ENCODE measurements at places on chromosomes 2 and 18.
A peak's percentile ranks its signal among the peaks of the same experiment; 100 is the strongest.

GRCh38 chr18:63878925-63879324 lies 8.6 kb upstream of the SERPINB2 start:
- DNase-seq = no peak

- no peak for DNase-seq
Measured at GRCh38 chr2:44250376-44250775, 24.9 kb upstream of the SLC3A1 start.

DNA sequence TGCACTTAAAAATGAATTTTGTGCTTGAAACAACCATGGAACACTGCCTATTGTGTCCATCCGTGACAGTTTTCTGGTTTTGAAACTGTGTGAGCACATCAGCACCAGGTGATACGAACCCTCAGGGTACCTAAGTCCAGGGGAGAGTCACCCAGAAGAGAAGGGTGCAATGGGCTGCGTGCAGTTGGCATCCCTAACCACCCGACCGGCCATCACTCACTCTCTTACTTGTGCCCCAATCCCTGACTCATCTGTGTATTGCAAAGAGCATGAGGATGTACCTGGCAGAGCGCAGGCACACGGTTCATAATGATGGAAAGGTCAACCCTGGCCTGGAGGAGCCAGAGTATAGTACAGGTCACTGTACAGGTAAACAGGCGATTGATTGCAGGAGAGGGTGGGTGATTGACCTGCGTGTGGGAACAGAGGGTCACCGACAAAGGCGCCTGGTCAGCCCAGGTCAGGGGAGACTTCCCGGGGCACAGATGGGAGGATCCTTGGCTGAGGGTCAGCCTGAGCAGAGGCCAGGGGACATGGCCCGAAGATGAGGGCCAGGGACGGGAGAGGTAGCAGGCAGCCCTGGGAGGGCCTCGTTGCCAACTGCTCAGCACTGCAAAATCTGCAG lies 160.3 kb downstream of the SEPTIN10 start:
- no peak for DNase-seq

GRCh38 chr2:102891296-102891695 lies 129.5 kb downstream of the TMEM182 start:
- no peak for DNase-seq

- no peak for DNase-seq
Measured at GRCh38 chr18:46253498-46253897, 149.3 kb downstream of the HAUS1 start.

- DNase-seq = no peak
Measured at GRCh38 chr2:38386377-38386776, 9.3 kb upstream of the ATL2 start.

GRCh38 chr18:31100436-31101182 lies 1.6 kb downstream of the DSC2 start:
- no peak for DNase-seq

DNA sequence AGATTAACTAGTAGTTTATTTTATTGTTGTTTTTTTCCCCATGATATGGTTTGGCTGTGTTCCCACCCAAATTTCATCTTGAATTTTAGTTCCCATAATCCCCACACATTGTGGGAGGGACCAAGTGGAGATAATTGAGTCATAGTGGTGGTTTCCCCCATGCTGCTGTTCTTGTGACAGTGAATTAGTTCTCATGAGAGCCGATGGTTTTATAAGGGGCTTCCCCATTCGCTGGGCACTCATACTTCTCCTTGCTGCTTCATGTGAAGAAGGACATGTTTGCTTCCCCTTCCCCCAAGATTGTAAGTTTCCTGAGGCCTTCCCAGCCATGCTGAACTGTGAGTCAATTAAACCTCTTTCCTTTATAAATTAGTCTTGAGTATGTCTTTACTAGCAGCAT lies 36.5 kb downstream of the GALNT14 start:
- no peak for DNase-seq

GRCh38 chr18:29780816-29781215 lies 1261.7 kb downstream of the DSC3 start:
- DNase-seq = no peak

DNA sequence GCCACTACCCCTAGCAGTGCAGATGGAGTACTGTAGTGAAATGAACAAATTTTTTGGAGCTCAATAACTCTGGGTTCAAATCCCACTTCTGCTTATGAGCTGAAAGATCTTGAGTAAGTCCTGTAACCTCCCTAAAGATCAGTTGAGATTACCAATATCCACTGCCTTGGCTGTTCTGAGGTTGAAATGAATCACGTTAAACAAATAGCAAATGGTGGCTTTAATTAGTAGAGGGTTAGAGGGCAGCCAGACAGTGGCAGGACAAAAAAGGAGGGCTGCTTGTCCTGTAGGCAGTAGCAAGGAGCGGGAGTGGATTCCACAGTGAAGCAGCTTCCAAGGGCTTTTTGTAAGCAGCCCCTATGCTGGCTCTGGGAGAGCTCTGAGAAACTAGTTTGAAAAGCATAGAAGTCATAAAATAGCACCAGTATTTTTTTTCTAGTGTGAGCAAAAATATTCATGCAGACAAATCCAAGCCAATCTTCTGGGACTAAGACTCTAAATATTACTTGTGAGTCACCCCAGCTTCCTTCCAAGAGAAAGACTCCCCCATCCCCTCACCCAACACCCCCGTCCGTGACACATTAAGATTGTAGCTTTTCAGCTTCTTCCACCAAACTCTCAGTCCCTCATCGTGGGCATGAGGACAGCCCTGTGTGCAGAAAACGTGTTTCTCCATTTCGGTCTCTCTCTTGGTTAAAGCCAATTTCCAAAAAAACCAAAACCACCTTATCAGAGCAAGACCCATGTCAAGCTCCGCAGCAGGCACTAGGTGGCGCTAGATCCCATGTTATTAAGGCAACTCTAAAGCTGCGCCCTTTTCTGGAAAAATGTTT lies 123.5 kb upstream of the LGALSL start:
- peak; percentile 58 for DNase-seq

DNA sequence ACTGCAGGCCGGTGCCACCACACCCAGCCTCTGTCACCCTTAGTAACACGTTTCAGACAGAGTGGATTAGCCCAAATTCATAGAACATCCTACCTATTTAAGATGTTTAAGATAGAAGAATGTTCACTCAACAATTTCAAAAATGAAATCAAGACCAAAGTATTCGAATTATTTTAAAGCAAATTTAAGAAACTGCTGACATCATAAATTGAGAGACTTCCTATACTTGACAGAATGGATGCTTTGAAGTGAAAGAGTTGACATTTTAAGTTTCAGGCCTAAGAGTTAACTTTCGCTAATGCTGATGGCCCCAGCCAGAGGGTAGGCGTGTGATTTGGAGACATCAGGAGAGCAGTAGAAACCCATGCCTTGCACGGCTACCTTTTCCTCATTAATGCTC lies 271.9 kb downstream of the SS18 start:
- DNase-seq = no peak

- DNase-seq = no peak
Measured at GRCh38 chr2:207630491-207630890, 5.3 kb upstream of the METTL21A start.

GRCh38 chr2:58434692-58435091 lies 193.6 kb upstream of the FANCL start:
- DNase-seq = no peak

GRCh38 chr2:127535422-127535901 lies at the start of gene MYO7B:
Gene MYO7B, plus strand, starts transcription at chr2:127535683. Its CDS starts 24,040 bp downstream, at chr2:127559723.
- no peak for DNase-seq

DNA sequence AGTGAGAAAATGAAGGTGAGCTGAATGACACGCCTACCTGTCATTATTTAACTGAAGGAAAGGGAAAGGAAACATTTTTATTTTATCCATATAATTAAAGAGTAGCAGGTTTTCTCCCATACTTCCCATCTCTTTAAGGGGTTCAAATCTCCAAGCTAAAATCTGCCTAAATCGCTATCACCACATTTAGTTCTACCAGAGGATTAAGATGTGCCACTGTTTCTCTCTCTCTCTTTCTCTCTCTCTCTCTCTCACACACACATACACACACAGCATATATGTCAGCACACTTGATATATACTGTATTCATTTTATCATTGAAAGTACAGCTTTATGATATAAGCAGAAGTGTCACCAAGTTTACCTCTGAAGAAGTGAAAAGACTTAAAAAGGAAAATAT lies 3.1 kb downstream of the WIPF1 start:
- DNase-seq = no peak

DNA sequence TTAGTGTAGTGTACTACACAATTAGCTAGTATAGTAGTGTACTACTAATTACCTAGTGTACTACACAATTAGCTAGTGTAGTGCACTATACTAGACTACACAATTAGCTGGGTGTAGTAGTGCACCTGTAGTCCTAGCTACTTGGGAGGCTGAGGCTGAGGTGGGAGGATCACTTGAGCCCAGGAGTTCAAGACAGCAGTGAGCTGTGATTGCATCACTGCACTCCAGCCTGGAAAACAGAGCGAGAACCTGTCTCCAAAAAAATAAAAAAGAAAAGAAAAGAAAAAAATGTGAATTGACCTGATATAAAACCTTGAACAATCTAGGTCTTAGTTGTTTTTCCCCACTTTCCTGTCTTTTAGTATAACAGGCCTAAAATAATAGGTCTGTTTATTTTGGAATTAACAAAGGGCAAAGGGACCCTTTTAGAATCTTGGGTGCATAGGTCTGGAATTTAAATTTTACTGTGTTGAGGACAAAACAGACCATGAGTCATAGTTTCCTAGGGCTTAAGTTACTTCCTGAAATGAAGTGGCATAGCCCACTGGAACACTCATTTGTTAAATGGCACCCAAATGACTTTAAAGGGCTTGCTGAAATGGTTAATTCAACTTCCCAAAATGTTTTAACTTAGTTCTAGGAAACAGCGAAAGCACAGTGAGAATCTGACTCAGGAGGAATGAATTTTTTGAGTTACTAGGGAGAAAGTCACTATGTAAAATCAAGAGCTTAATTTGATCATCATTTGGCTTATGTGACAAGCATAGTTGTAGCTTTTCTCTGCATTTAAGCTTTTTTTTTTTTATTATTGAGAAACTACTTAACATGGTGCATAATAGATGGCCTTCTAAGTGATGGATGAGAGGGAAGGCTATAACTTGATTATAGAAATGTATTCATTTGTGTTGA lies 50.7 kb upstream of the ARL5A start:
- no peak for DNase-seq

- no peak for DNase-seq
Measured at GRCh38 chr2:134052173-134052572, 201.7 kb upstream of the MGAT5 start.

DNA sequence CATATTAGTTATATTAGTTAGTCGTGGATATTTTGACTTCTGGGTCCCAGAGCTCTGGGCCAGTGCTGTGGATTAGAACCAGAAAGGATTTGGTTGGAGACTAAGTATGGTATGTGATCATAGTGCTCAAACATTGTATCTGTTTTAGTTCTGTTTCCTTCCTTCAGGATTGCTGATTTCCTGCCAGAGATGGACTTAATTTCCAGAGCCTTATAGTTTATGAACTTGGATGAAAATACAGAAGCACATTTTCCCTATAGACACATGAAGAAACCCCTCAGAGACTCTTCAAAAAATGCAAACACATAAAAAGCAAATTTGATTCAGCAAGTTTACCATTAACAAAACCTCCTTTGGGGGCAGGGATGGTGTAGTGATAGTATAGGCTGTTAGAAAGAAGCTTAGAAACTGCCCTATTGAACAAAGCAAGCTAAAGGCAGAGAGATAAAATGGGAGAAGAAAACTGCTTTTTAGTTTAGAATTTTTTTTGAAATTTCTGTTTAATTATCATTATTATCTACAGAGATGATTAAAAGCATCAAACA lies 88.7 kb upstream of the EFEMP1 start:
- no peak for DNase-seq

GRCh38 chr2:237885111-237885930 lies 25.9 kb downstream of the RAMP1 start:
- DNase-seq = no peak

- DNase-seq = no peak
Measured at GRCh38 chr2:112879491-112880041, 31.4 kb upstream of the IL37 start.

DNA sequence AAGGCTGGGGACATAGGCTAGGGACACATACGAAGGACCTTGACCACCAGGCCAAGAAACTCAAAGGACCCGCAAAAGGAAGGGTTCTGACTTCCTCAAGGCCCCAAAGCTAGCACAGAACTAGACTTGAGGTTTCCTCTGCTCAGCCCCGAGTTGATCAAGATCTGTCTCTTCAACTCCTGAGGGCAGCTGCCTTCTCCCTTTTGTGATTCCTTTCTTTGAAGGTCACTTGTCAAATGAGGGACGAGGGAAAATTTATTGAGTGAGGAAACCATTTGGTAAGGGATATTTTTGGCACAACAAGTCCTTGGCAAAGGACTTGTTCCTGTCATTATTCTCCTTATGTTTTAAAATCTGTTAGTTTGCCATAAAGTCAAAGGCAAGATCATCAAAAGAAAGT lies 12.3 kb upstream of the ROCK2 start:
- DNase-seq = no peak

- no peak for DNase-seq
Measured at GRCh38 chr18:8367217-8367988, 241.8 kb upstream of the RAB12 start.

- no peak for DNase-seq
Measured at GRCh38 chr2:44510246-44510645, 148.5 kb downstream of the CAMKMT start.

GRCh38 chr18:41126541-41127235 lies 828.3 kb upstream of the PIK3C3 start:
- DNase-seq = no peak

DNA sequence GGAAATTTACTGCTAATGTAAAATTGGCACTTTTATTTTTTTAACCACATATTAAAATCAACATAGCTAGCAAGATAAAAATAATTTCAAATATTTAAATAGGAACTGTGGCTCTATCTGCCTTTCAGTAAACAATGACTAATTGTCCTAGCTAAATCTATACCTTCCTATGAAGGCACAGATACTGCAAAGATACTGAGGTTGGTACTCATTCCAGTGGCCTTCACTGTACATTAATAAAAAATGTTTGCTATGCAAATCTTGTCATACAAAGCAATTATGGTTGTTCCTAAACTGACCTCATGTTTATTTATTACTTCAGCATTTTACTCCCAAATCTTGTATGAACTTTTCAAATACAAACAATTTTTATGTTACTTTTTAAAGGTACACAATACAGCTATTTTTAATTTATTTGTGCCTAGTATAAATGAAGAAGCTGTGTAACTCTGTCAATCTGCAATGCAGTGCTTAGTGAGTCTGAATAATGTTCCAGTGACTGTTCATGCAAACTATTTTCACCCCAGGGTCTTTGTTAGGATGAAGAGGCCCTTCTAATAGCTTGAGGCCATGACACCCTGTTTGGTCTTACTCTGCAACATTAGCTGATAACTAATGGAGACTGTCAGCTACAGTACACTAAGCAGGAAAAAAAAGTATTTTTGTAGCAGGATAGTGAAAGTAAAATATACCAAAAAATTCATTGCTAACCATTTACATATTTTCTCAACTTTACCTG lies 9.3 kb upstream of the ERBB4 start:
- no peak for DNase-seq

GRCh38 chr2:160242893-160243564 lies 43.0 kb upstream of the ITGB6 start:
- DNase-seq = no peak

GRCh38 chr2:26977012-26977411 lies 6.6 kb downstream of the MAPRE3 start:
- no peak for DNase-seq
